AG08396 (cell line): ENCODE measurements at places on chromosomes 1 and 21.

GRCh38 chr1:75785320-75785982 is 605 bp upstream of the RABGGTB start:
- DNase-seq = no peak

- DNase-seq = no peak
Observed at GRCh38 chr1:10906866-10907519, 105.5 kb upstream of the TARDBP start.

- no peak for DNase-seq
Observed at GRCh38 chr1:209395169-209395568, 188.3 kb upstream of the CAMK1G start.

- peak; percentile 22 for DNase-seq
Observed at GRCh38 chr1:66809736-66810326, 8.8 kb upstream of the INSL5 start.

DNA sequence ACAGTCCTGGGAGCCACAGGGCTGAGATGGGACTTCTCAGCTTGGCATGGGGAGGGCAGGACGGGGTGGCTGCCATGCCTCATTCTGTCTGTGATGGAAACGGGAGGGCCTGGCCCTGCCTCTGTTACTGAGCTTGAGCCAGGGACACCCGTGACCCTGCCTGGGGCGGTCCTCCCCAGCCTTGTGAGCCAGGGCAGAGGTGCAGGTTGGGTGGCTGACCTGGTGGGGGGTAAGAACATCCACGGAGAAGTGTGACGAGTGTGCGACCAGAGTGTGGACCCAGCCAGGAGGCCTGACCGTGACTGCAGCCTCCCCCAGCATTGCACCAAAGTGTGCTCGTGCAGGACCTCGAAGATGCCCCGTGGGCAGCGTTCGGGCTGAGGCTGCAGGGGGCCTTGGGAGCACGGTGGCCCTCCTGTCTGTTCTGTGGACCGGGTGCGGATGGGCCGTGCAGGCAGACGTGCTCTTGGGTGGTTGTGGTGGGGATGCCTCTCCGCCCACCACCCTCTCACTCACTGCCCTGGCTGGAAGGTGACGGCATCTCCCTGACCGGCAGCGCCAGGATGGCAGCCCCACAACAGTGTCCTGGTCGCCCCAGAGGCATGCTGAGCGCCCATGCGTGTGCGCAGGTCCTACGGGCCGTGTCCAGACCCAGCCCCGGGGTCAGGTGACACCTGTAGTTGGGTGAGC is 45.4 kb downstream of the SKI start:
- no peak for DNase-seq

DNA sequence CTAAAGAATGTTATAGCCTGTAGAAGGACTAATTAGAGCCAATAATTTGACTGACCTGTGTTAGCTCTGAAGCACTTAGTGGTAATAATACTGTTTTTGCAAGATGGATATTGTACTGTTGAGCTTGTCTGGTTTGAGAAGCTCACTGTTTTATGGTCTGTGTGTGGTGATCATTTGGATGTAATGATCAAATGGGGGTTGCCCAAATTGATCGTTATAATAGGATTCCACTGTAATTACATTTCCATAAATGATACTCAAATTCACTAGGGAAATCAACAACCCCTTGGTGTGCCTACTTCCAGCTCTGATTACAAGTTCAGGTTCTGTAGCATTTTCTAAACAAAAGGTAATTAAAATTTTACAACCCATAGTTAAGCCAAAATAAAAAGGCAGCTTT is 971.4 kb downstream of the TTLL7 start:
- no peak for DNase-seq
